ENCODE measurements at places on chromosomes 16 and 17.

- DNase-seq = no peak
Observed at GRCh38 chr17:50916026-50916707, 50.0 kb upstream of the TOB1 start.

GRCh38 chr17:15947271-15947670 is 2.3 kb downstream of the ADORA2B start:
- no peak for DNase-seq

- DNase-seq = no peak
Observed at GRCh38 chr16:85153656-85154091, 41.4 kb upstream of the CIBAR2 start.

GRCh38 chr16:68351991-68352431 is 41.2 kb downstream of the PRMT7 start:
- DNase-seq = no peak

- peak; percentile 15 for DNase-seq
Observed at GRCh38 chr16:84672276-84673202, 24.2 kb downstream of the KLHL36 start.

DNA sequence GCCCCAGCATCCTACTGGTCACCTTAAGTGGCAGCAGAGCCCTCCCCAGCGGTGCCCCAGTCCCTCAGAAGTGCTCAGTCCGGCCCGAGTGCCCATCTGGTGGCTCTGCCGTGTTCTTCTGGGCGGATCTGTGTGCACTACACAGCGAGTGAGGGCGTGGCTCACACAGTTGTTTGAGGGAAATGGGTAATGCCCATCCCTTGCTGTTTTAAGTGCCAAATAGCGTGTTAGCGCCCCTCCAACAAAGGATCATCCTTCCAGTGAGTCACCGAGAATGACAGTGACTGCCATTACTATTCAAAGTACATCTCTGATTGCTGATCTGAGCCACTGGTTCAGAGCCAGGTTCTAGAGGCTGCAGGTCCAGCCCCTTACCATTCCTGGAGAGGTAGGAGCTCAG is 152.0 kb downstream of the LGALS9B start:
- no peak for DNase-seq

DNA sequence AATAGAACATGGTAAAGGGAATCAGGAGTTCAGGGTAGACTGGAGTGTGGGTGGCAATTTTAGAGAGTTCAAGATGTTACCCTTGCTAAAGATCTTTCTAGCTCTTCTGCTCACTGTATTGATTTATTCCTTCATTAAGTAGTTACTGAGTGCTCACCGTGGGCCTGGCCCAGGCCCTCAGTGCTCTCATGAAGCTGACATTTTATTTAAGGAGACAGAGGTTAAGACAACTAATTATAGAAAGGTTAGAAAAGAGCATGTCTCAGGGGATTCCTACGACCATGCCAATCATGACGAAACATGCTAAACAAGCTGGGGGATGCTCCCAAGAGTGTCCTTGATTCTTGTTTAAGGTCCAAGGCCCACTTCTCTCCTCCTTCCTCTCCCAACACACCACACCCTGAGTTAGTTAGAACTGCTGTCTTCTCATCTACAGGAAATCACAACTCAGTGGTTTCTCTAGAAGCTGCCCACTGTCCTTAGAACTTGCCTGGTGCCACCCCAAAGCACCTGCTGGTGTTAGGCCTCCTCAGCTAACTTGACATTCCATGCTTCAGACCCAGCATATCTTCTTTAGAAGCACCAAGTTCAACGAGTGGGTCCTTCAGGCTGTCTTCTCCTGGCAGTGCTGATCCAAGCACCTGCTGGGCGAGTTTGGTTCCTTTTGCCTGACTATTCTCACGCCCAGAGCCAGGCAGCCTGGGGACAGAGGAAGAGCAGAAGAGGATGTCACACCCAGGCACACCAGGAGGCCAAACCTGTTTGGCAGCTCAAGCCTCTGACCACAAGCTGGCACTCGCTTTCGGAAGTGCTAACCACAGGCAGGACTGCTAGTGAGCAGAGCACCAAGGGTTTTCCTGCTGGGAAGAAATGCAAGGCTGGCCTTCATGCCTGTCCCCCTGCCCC is 79.0 kb downstream of the GAS7 start:
- DNase-seq = no peak

- no peak for DNase-seq
Observed at GRCh38 chr17:78745407-78746088, 36.5 kb downstream of the CYTH1 start.

DNA sequence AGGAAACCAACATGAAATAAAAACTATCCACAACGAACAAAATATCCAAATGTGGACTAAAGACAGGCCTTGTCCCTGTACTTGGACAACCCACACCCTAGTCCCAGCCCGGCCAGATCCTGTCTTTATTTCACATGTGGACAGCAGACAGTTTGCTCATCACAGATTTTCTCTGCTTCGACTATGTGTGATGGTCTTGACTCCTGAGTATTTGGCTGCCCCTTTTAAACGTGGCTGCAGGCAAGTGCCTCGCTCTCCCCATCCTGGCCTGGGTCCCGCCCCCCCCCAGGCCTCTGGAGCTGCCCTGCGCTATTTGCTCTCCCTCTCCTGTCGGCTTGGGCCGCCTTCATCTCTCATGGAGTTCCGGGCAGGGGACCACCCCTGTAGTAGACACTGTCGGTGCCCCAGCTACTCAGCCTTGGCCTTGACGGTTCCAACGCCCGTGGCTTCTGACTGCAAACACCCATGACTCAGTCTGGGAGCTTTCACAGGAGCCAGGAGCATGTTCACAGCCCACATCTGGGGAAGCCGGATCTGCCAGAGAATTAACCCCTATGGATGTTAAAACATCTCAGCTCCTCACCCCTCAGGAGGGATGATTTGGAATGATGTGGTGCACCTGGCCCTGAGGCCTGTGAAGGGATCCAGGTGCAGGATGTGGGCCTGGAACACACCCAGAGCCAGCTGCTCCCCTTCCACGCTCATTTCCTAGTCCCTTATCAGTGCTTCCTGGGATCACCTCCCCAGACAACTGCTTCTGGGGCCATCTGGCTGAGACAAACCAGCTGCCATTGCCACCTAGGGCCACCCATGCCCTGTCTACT is 229.7 kb upstream of the RPL38 start:
- no peak for DNase-seq

DNA sequence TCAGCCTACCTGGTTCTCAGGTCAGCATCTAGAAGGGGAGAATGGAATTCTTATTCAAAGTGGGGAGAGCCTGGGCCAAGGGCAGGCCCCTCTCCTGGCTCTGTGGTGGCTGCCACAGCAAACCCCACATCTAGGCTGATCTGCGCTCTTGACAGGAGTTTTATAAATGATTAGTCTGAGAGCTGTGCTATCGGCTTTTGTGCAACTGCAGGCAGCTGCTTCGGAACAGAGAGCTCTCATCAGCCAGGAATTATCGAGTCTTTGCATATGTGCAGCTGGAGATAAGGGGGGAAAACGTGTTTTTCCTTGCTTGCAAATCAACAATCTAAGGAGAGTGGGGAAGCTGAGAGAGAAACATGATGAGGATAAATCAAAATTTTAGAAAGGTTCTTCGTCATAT is 91.7 kb downstream of the HS3ST3A1 start:
- no peak for DNase-seq

DNA sequence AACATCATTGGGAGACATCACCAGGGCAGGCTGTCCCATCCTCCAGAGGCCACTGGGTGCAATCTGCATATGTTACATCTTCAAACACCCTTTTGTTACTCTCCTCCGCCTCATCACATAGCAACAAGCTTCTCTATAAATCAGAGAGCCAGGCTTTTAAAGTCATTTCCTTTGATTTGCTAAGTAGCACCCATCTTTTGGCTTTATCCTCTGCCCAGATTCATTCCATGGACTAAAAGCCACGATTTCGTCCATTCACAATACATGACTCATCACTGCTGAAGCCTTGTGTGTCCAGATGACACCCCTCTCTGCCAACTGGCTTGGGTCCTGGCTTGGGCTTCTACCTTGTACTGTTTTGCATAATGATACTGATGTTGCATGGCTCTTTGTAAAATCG is 2.0 kb upstream of the KRT38 start:
- DNase-seq = no peak

DNA sequence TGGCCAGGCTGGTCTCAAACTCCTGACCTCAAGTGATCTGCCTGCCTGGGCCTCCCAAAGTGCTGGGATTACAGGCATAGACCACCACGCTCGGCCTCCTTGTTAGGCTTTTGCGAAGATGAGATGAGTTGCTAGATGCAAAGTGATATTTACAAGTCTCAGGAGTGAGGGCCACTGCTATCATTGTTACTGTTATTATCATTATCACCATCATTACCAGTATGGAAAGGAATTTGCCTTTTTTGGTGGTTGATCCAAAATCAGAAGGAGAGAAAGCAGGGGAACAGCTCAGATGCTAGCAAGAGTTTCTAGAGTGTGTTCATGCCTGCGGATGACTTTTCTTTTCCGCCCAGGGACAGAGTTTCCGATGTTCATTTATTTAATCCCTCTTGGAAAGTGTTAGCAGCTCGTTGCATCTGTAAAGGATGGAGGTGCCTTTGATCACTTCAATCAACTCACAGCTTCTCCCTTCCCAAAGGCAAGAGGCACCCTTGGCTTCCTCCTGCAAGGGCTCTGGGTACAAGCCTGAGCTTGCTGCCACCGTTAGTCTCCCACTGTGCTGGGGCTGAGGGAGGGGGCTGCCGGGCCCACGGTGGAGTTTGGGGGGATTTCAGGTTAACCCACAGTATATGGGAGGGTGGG is 21.6 kb downstream of the ITPRIPL2 start:
- no peak for DNase-seq

- DNase-seq = no peak
Observed at GRCh38 chr16:17304491-17305119, 166.2 kb downstream of the XYLT1 start.

DNA sequence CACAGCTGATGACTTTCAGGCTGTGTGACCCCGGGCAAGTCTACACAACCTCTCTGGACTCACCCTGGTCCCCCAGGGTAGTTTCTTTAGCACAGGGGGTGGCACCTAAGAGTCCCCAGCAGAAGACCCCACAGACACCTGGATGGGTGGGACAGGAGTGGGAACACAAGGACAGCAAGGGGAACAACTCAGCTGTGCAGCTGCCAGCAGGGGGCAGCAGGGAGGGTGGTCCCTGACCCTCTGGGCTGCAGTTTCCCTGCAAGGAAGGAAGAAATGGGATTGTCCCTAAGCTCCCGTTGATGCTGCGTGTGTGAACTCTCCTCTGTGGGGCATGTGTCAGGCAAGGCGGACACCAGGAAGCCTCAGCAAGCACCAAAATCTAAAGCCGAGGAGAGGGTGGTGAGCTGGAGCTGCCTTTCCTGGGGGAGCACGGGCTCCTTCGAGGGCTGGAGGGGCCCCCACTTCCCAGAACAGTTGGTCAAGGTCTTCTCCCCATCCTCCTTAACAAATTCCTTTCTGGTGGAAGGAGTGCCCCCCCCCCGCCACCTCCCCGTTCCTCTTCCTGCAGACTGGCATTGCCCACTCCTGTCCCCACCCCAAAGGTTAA is 24.1 kb upstream of the CDH5 start:
- DNase-seq = no peak

- no peak for DNase-seq
Observed at GRCh38 chr16:7289299-7289698, 43.3 kb upstream of the RBFOX1 start.

DNA sequence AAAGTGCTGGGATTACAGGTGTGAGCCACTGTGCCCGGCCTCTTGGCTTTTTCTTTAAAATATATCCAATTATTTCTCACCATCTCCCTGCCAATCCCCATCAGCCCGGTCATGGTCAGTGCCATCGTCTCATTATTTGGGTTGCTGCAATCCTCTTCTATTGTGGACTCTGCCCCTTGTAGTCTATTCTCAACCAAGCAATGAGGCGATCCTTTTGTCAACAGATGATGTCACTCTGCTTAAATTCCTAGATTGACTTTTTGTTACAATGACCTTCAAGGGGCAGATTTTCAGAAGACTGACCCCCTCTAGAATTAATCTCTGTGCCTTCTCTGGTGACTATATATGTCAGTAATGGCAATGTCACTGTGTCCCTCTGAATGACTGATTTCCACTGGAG is 384.7 kb downstream of the UTP18 start:
- no peak for DNase-seq

- no peak for DNase-seq
Observed at GRCh38 chr17:16945136-16945482, 26.8 kb downstream of the TNFRSF13B start.

DNA sequence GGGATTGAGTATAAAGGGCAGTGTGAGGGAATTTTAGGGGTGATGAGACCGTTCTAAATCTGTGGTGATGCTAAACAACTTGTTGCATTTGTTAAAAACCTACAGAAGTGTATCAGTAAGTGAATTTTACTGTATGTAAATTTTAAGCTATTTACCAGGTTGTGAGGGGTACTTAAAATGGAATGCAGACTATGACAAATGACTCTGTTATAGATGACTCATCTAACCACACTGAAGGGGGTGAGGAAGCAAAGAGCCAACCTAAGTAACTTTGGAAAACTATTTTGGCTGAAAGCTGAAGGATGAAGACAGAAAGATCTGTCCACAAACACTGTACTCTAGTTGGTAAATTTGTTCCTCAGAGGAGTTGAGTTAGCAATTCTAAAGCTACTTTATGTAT is 5.3 kb upstream of the MKS1 start:
- DNase-seq = no peak

GRCh38 chr16:78805556-78805955 is 706.1 kb downstream of the WWOX start:
- no peak for DNase-seq

GRCh38 chr17:65029605-65030336 is 26.8 kb downstream of the GNA13 start:
- no peak for DNase-seq

DNA sequence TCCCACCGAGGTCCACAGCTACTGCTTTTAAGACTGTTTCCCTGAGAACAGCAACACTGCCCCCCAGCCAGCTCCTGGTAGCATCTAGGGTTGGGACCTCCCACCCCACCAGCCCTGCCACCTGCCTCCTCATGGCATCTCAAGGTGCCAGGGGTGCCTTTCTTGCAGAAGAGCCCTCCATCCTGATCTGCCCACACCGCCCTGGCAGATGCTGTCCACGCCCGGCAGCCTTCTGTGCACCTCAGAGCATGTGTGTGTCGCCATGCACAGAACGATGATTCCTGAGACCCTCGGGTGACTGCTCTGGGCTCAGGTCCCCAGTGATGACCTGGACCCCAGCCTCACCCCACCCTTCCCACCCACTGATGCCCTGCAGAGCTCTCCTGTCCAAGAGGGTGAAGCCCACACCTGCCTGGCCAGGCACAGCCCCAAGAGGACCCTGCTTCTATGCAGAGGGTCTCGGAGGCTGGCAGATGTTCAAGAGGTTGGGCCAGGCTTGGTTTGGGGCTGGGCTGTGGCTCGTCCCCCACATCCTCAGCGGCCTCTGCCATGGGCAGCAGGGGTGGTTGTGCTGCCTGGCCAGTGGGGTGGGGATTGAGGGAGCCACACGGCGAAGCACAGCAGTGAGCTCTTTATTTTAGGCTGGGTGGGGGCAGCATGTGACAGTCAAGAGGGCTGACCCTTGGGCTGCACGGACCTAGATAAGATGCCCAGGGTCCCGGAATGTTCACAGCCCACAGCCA is 5.2 kb upstream of the SPATA2L start:
- DNase-seq = no peak

- DNase-seq = no peak
Observed at GRCh38 chr16:87515475-87516330, 22.9 kb upstream of the ZCCHC14 start.
